A549 (cell line): ENCODE measurements at places on chromosomes 12 and 14.

DNA sequence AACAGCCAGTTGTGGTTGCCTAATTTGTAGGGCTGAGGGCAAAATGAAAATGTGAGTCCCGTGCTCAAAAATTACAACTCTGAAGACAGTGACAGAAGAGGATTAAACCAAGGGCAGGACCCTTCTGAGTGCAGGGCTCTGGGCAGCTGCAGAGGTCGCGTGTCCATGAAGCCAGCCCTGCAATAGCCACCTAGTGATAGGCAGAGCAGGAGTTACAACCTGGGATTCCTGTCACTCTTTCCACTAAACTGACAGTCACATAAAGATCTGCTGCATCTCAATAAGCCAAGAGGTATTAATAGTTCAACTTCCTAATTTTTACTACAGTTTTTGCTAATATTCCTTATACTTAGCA, 94.1 kb downstream of the SLC2A13 start:
- no peak for DNase-seq

DNA sequence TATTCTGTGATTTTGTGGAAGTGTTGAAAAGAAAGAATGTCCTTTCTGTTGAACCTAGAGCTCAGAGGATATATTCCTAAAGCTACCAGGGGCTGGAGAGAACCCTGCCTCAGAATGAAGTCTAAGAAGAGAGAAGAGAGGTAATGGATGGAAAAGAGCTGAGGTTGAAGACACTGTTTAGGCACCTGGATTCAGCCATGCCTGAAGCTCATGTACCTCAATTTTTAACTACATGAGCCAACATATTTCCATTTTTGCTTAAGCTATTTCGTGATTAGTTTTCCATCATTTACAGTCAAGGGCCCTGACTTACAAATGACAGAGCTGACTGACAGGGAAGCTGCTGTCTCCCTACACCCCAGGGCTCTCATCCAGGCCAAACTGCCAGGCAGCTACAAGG, 10.7 kb downstream of the CAMKK2 start:
- DNase-seq: no peak

DNA sequence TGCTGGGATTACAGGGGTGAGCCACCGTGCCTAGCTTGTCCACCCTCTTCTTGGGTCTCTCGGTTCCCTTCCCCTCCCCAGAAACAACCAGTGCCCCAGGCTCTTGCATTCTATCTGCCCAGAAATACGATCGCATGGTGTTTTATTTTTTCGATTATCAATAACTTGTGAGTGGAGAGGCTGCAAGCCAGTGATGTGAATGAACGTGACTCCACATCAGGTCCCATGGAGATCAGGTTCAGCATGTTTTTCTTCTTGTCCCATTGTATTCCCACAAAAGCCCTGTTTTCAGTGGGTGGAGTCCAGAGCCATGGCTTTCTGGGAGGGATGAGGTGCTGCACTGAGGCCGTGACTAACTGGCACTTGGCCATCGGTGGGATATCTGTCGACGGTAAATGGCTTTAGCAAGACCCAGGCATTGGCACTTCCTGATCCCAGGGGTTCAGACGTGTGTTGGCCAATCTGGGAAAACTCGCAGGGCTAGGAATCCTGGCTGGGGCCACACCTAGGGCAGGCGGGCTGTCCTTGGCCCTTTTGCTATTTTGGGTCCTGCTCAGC, 12.7 kb upstream of the HNF1A start:
- DNase-seq: no peak

DNA sequence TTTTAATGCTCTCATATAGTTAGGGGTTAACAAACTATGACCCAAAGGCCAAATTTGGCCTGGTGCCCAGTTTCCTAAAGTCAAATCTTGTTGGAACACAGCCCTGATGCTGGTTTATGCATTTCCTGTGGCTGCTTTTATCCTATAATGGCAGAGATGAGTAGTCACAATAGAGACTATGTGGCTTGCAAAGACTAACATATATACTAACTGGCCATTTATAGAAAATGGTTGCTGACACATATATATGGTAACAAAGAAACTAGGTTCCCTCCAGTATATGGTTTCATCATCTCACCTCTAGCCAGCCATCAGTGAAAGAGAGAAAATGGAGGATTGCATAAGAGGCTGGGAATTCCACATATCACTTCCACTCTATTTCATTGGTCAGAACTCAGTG, 10.8 kb downstream of the NAV3 start:
- DNase-seq: no peak

DNA sequence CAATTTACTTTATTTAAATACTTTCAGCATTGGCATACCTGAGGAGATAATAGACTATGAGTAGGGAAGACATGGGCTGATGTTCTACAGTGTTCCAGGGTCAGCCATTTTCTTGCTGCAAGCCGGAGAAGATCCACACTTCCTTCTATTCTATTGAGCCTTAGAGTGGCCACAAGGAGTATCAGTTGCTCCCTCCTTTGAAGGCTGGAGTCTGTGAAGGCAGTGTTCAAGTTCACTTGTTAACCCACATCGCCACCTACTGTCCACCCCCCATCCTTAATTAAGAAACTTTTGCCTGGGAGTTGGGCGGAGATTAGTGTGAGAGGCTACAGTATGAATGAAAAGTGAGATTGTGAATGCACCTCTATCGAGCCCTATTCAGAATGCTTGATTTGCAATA, 666.6 kb downstream of the NRXN3 start:
- DNase-seq: peak; percentile 49

GRCh38 chr14:91228112-91229004, 16.1 kb downstream of the GPR68 start:
- no peak for DNase-seq

GRCh38 chr14:74684434-74684833, 28.4 kb downstream of the AREL1 start:
- DNase-seq: no peak

DNA sequence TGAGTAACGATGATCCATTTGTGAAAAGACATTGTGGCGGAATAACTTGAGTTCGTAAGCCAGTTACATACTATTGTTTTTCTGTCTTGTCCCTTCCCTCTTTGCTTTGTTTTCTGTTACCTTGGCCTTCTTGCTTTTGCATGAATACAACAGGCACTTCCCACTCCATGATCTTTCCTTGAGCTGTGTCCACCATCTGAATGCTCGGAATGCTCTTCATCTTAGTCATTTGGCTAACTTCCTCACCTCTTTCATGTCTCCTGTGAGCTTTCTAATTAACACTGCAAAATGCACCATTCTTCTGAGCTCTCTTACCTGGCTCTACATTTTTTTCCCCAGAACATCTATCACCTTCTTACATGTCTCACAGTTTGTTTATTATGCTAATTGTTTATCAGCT, 10.0 kb downstream of the KNTC1 start:
- DNase-seq: no peak

DNA sequence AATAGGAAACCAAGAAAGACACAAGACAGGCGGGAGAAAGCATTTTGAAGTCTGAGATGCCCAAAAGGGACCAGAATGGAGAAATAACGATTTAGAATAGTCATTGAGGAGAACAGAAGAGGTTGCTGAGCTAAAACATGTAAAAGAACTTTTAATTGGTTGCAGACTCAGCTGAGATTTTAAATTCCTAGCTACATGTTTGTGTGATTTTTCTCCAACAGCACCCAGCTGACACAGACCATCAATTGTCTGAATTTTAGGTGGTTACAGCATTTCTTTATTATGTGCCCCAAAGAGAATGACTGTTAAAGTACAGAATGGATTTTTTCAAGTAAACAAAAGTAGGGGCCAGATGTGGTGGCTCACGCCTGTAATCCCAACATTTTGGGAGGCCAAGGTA, 50.3 kb downstream of the BAZ1A start:
- no peak for DNase-seq

- DNase-seq: no peak
Observed at GRCh38 chr12:101761781-101762180, 22.5 kb upstream of the SYCP3 start.

GRCh38 chr14:72742838-72743195, 151.1 kb downstream of the DPF3 start:
- no peak for DNase-seq

DNA sequence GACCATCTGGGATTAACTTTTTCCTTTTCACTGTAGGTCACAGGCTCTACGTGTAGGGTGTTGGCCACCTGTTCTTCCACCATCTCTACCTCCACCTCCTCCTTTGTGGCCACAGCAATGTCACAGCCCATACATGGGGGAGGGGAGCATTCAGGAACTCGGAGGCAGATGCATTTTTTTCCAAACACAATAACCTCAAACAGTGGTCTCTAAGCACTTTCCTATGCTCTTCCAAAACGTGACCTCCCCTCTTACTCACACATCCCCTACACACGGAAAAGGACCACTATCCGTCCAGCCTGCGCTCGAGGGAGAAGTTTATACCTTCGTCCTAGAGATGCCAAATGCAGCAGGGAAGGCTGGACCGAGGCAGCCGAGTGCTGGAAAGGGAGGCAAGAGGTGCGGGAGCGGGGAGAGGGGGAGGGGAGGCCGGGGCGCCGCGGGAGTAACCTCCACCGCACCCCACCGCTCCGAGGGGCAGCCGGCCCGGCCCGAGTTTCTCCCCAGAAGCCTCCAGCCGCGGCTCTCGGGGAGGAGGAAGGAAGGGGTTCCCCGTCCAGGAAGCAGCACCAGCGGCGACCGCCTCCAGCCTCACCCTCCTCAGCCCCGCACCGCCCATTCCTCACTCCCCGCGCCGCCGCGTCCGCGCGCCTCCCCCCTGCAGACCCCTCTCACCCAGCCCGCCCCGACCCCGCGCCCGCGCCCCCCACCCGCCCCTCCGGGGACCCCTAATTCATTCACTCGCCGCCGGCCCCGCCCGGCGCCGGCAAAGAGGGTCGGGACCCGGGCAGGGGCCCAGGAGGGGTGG, 594 bp downstream of the KRAS start:
- peak; percentile 23 for DNase-seq

- DNase-seq: no peak
Observed at GRCh38 chr12:70560671-70561070, 76.6 kb downstream of the PTPRB start.

- peak; percentile 12 for DNase-seq
Observed at GRCh38 chr14:60184146-60184904, 19.1 kb upstream of the DHRS7 start.

- no peak for DNase-seq
Observed at GRCh38 chr12:32644431-32644830, 34.7 kb upstream of the DNM1L start.

DNA sequence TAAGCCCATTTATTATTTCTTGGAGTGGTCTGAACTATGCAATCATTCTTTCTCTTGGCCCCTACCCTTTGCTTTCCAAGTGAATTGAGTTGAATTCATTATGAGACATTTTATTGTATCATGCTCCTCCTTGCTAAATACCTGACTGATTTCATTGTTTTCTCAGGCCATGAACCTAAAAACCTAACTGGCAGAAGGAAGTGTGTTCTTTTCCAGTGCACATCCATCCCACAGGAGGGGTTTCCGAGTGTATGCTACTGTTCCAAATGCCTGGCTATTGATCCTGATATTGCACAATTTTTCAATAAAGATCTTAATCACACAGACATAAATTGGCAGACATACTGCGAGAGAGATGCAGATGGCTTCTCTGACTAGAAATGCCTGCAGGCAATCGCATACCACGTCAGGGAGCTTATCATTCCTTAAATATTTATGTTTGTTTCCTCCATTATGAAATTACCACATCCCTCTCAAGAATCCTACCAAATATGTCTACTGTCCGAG, 162.2 kb upstream of the EGLN3 start:
- peak; percentile 15 for DNase-seq
